ENCODE measurements at places on chromosomes 7 and 10.

GRCh38 chr7:30659312-30659711 is 22.9 kb downstream of the CRHR2 start:
- no peak for DNase-seq

DNA sequence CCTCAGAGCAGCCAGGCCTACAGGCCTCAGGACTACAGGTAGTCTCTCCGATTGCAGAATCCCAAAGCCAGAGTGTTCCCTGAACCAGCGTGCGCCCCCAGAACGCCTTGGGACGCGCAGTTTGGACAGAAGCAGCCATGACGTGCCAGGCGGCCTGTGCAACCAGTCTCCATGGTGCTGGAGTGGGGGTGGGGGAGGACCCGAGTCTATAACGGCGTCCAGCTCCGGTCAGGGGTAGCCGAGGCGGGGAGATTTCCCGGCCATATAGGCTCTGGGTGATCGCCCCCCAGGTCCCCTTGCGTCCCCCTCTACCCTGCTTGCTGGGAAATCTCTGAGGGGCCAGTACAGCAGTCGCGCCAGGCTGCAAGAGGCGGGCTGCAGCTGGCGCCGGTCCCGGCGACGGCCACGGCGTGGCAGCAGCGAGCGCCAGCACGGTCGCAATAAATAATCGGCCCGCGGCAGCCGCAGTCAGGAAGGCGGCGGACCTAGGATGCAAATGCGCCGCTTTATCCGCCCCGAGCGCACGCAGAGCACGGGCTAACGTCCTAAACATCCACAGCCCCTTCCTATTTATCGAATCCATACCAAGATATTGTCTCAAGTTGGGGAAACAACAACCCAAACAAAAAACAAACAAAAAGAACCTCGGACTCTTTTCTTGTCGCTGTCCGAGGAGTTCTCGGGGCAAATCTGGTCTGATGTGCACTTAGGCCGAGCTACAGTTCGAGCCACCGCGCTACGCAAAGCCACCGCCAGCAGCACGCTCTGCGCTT is 1.6 kb downstream of the HOXA3 start:
- peak; percentile 46 for DNase-seq

GRCh38 chr7:84044834-84045233 is 149.8 kb downstream of the SEMA3A start:
- DNase-seq: no peak

GRCh38 chr7:73832806-73833205 is 2.0 kb downstream of the CLDN4 start:
- no peak for DNase-seq

GRCh38 chr7:16914771-16915170 is 33.0 kb upstream of the AGR3 start:
- DNase-seq: no peak

- DNase-seq: no peak
Observed at GRCh38 chr10:48545462-48546145, 59.3 kb downstream of the ARHGAP22 start.

- no peak for DNase-seq
Observed at GRCh38 chr7:42123716-42124115, 113.3 kb downstream of the GLI3 start.

- DNase-seq: no peak
Observed at GRCh38 chr10:78518224-78518623, 484.6 kb downstream of the RPS24 start.

DNA sequence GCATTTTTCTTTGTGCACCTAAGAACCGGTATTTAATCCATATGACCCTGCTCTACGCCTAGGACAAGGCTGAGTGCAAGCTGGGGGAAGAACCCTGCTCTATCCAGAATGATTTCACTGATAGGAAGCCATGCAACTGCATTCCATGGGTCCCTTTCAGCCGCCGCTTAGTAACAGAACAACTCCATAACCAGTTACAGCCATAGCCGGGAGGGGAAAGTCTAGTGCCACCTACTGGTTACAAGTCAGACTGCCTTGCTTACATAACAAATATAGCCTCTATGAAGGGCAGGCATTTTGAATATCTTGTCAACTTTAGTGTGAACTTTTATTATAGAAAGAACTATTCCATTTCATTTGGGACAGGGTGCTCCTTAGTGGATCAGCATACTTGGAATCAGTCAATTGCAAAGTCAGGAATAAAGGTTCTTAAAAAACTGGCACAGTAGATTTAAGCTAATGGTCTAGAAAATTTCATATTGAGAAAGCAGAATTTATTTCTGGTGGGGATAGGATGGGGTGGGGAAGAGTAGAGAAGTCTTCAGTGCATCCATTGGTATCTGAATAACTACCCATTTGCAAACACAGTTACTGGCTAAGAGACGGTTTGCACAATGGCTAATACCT is 521.7 kb downstream of the ADRA2A start:
- DNase-seq: peak; percentile 0

- DNase-seq: no peak
Observed at GRCh38 chr7:28178599-28178998, 2.0 kb downstream of the JAZF1 start.

DNA sequence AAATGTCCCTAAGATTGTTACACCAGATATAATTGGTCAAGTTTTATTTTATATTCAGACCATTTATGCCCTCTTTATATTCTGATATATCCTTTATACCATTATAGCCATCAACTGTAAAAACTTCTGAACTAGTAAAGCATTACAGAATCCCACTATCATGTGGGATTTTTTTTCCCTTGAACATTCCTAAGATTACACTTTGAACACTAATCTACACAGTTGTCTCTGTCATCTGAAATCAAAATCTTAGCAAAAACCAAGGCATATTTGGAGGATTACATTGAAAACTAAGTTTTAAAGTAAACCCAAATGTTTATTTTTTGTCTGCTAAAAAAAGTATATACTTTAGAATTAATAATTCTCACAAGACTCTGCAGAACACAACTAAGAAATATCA is 116.2 kb upstream of the GPR22 start:
- no peak for DNase-seq

GRCh38 chr7:42226354-42226941 is 10.6 kb downstream of the GLI3 start:
- DNase-seq: no peak

- no peak for DNase-seq
Observed at GRCh38 chr7:101171442-101171837, 6.1 kb upstream of the VGF start.

DNA sequence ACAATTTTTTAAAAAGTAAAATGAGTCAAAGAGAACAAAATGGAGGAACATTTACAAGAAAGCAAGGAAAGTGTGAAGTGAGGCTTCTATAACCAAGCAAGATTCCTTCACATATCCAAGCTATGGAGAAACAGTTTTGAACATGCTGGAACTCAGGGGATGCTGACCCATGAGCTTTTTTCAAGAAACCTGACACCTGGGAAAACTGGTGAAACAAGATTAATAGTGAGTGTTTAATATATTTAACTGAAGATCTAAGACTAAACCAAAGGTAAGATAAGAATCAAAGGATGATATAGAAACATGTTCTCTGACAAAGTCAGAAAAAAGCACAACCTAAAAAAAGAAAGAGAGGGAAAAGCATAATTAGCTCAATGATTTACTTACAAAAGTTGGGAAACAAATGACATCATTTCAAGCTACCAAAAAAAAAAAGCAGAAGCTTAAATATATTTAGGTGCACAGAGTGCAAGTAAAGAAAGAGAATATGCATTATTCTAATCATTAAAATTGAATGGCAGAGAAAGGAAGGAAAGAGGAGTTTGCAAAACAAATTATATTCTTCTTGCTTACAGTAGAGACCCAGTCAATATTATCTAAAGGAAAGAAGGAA is 24.9 kb downstream of the C7orf25 start:
- DNase-seq: no peak

- DNase-seq: no peak
Observed at GRCh38 chr7:7434329-7434728, 101.3 kb downstream of the COL28A1 start.

DNA sequence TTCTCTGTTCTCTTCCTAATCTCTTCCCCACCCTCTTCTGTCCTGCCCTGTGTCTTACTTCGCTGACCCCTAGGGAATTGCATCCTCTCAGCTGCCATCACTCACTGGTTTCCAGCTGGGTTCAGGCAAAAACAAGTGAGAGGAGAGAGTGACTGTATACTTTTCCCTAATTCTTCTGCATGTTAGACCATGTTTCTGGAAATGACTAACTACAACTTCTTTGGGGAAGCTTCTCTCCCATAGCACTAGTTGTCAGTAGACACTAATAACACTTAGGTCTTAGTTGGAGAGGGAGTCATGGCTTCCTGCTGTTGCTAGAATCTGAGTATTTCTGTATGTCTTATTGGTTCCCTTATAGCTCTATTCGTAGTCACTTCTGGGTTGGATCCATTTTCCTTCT is 299.0 kb upstream of the FZD1 start:
- DNase-seq: no peak

- DNase-seq: no peak
Observed at GRCh38 chr10:36248304-36248981, 606.3 kb upstream of the FZD8 start.

DNA sequence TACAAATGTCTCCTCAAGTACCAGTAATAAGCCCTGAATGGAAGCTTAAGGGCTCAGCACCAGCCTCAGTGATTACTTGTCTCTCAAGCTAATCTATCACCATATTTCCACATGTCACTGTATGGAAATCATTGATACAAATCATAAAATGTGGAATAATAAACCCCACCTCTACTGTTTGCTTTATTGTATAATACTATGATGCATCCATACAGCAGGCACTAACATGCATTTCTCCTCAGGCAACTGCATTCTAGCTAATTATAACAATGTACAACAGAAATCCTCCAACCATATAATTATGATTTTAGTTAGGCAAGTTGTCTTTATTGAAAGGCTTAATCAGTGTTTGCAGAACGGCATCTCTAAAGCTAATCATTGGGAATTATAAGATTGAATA is 26.2 kb downstream of the CRPPA start:
- DNase-seq: no peak

DNA sequence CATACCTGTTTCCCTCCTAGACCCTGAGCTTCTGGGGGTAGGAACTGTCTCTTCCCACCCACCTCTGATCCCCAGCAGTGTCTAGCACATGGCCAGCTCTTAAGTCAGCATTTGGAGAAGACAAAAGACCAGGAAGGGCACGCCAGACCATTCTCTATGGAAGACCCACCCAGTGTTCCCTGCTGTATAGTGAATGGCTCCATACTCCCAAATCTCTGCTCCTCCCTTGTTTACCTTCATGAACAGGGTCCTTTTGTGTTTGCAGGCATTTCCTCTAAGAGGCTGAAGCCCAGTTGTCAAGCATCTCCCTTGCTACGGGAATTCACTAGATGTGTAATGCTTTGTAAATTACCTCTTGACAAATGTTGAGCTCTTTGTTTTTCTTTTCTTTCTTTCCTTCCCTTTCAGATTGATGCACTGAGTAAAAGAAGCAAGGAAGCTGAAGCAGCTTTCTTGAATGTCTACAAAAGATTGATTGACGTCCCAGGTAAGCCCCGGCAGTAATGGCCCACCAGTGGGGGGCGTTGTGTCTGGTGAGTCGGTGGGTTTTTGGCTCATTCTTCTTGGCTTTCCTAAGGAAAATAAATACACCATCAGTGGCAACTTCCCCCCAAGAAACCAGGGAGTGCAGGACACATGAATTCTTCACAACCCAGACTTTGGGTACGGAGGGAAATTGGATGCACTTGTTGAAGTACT is 216.6 kb upstream of the SH2B2 start:
- DNase-seq: no peak

GRCh38 chr7:110210941-110211608 is 879.9 kb upstream of the LRRN3 start:
- no peak for DNase-seq

- DNase-seq: no peak
Observed at GRCh38 chr10:118596426-118597124, 1.1 kb upstream of the PRLHR start.

DNA sequence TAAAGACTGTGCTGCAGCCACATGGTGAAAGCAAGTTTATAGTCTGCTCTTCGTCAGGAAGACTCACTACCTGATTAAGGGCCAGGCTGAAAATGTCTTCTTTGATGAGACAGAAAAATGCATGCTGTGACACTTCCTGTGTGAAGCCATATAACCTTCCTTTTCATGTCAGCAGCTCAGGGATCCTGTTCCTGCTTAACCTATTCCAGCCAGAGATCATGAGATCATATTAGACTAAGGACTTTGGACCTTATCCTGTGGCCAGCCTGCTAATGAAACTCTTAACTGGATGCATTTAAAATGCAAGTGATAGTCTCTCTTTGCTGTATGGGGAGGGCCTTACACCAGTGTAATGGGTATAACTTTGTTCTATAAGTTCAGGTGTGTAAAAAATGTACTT is 165.2 kb downstream of the PTEN start:
- no peak for DNase-seq

DNA sequence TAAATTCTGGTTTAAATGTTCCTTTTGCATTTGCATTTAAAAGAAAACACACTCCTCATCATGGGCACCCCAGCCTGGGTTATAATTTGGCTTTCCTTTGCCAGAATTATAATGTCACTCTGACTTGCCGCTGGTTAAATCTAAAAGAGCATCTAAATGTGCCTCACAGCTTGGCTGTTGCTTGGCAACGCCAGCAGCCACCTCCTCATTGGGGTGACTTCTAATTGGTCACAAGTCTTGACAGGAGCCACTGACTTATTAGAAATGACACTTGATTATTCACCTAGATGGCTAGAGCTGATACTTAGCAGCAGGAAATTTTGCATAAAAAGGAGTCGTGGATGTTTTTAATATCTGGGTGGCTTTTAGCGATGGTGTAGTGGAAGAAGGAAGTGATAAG is 114.3 kb downstream of the TBXAS1 start:
- no peak for DNase-seq

DNA sequence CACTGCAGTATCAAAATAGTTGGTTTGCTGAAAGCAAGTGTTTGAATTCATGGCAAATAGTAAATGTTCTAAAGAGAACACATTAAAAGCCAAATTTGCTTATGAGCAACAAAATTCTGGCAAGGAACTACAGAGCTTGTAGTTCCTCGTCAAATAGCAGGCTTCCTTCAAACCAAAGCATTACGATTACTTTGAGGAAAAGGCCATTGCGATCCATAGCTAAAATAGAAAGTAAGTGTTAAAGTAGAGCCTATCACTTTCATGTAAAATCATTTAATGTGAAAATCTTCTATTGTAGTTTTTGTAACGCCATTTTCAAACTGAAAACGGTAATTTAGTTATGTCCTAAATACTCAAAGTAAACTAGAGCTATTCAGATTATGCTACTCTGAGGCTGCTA is 20.1 kb downstream of the CACNA2D1 start:
- no peak for DNase-seq

DNA sequence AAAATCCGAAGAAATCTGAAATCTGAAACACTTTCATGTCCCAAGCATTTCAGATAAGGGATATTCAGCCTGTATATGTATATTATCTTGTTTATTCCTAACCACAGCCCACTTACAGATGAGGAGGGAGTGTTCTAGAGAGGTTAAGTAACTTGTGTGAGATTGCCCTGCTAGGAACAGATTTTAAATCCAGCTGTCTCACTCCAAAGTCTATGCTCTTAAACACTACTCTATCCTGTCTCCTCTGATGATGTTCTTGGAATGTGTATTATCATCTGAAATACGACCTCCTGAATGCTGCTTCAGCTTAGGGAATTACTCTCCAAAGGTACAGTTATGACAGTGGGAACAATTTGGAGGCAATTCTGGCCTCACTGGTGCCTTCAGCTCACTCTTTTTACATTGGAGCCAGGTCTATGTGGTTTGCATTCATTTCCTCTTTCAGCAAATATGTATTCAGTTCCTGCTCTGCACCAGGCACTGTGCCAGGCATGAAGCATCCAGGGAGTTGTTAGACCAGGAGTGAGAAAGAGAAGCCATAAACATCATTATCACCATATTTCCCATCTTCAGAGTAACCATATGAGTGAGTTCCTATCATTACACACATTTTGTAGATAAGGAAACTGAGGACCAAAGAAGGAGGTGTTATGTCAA is 70.2 kb downstream of the NOC3L start:
- DNase-seq: no peak

GRCh38 chr10:93435621-93436397 is 46.3 kb downstream of the MYOF start:
- no peak for DNase-seq
